ENCODE measurements at places on chromosomes 7 and 10.

DNA sequence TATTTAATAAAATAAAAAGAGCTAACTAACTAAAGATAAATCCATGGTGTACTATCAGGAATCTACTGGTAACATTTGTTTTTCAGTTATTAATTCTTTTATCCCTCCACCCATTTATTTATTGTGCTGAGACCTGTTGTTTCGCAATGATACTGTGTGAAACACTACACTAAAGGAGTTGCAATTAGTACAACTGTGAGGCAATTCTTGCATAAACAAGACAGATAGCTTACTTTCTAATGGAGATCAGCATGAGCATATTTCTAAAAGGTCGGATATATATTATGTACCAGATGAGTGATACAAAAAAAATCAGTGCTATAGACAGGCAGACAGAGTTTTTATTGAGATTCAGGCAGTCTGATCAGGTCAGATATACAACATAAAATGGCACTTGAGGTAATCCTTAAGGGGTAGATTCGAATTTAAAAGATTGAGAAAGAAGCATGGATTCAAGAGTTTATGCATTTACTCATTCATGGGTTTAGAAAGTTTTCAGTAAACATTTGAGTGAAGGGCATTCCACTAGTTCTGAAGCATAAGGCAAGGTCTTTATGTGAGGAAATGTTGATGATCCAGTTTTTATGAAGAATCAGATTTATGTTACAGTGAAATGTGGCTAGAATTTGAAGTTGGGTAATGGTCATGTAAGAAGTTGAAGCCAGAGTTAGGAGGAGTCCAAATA is 147.6 kb downstream of the POLR1F start:
- no peak for DNase-seq

GRCh38 chr7:130276796-130277762 is 10.4 kb downstream of the CPA2 start:
- no peak for DNase-seq

GRCh38 chr7:31311552-31311951 is 29.0 kb downstream of the NEUROD6 start:
- no peak for DNase-seq

GRCh38 chr7:69567800-69568199 is 30.5 kb upstream of the AUTS2 start:
- DNase-seq, result no peak

- DNase-seq, result no peak
These were observed 81.0 kb downstream of the KIAA1549 start for GRCh38 chr7:138900035-138900828.

GRCh38 chr10:30656233-30656632 is 26.7 kb upstream of the LYZL2 start:
- DNase-seq, result no peak

DNA sequence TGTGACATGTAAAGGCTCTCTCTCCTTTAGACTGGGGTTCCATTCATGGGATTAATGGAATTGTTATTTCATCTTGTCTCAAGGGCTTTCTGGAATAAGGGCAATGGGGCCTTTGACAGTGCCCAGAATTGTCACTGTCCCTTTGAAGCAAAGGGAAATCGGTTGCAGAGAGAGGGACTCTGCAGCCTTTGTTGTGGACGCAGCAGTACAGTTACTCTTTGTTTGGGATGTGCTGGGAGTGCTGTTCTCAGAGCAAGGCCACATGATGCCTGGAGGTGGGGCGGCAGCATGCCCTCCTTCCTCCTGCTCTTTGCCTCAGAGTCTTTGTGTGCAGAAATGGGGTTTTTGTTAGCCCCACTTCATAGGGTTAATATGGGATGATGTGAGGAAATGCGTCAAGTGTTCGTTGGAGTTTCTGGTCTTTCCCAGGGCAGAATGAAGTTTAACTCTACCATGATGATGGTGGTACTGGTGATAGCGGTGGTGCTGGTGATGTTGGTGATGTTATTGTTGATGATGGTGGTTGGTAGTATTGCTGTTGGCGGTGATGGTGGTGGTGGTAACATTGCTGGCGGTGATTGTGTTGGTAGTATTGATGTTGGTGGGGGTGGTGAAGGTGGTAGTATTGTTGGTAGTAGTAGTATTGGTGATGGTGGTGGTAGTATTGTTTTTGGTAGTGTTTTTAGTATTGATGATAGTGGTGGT is 45.3 kb downstream of the DOCK1 start:
- no peak for DNase-seq

DNA sequence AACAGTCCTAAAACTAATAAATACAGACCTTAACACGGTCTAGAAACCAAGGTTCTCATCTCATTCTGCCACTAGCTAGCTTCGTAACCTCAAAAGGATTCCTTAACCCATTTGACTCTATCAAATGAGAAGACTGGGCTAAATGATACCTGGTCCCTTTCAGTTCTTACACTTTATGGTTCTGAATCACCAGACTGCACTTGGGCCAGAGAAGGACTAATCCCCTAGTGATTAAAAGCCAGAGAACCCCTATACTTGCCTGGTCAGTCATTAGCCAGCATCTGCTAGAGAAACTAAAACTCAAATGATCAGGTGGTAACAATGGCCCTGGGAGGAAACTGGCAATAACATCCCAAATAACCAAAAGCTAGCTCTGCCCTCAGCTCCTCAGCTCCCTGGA is 16.8 kb downstream of the TMEM243 start:
- DNase-seq, result no peak

GRCh38 chr10:15719049-15719898 is 448 bp downstream of the ITGA8 start:
- DNase-seq, result no peak

DNA sequence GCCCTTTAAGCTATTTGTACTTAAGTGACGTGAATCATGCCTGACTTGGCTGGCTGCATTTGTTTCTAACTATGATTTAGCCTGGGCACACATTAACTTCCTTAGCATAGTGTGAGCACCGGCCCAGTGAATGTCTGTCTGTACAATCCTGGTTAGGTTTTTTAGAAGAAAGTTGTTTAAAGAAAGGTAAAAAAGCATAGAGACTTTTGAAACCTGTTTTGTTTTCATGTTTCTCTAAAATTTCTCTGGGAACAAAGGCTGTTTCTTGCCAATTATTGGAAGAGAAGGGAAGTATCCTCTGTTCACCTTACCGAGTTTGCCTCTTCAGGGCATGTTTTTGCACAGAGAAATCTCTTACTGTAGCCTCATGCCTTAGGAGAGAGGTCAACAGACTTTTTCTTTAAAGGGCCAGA is 42.9 kb upstream of the MET start:
- DNase-seq, result no peak

DNA sequence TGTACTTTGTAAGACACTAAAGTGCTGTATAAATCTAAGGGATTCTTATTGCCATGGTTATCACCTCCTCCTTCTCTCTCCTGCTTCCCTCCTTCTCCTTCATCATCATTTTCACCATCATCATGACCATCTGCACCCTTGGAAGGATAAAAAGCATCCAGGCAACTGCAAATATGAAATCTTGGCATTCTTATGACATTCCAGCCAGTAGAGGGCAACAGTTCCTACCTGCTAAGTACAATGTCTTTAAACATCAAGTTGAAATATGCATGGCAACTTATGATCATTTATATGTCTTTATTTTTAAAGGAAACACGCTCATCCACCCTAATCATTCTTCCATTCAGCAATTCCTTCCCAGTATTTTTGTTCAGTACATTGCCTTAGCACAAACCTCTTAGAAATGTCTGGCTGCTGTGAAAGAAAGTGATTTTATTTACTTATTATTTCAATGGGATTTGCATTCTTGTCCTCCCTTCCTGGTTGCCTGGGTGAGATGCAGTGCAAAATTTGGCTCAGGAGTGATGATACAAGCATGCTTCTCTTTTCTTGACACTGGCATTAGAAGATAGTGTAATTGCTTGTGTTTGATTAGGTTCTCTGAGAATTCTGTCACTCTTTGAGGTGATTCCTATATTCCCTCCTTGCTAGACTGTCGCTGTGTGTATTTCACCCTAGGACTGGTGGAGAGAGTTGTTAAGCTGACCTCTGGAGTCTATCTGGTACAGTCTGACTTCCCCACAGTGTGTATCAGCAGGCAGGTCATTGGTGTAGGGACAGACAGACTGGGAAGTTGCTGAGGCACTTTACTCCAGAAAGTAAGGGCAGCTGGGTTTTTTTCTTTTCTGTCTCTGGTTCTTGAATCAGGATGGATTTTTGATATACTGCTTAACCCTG is 188.5 kb upstream of the BMPER start:
- no peak for DNase-seq

DNA sequence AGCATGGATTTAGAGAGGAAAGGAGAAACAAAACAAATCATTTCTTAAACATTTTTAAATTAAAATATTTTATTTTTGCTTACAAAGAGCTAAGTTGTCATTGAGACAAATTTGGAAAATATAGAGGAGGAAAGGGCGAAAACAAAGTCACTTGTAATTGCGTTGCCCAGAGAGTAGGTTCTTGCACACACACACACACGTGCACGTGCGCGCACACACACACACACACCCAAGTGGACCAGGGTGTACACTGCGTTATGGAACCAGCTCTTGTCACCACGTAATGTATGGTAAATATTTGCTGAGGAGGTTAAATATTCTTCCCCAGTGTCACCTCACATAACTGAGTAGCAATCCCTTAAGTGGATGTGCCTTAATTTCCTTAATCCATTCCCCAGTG is 21.6 kb downstream of the SHH start:
- no peak for DNase-seq

DNA sequence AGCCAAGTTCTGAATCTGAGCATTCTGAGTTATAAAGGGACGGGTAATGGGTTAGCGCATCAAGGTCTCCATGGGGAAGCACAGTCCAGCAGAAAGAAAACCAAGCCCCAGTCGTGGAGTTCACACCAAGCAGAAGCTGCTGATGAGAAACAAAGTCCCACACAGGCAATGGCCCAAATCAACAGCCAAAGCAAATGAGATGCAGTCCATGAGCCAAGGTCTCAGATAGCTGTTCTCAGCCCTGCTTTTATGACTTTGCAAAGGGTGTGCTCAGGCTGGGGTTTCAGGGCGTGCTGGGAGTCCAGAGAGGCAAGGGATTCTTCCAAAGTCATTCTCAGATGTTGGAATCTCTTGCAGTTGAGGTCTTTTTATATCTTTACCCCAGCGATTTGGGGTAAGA is 32.0 kb downstream of the THNSL1 start:
- no peak for DNase-seq

DNA sequence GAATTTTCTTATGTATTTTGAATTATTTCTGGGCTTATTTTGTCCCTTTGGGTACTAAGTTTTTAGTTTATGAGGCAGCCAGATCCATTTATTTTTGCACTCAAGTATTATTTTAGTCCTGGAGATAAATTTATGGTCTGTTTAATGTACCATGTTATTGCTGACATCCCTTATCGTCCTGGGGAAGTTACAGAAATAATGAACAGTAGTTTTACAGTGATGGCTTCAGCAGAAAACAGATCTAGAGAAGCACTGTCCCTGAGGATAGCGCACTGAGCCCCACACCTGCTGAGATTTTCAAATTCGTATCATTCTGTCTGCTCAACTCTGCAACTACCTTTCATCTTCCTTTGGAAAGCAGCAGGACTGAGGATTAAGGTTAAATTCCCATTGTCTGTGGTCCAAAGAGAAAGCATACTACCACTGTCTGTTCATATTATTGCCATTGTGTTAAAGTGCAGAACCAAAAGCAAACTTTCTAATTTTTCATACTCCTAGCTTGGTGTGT is 168.3 kb downstream of the SNX13 start:
- DNase-seq, result no peak

GRCh38 chr7:76318488-76319353 is 16.2 kb downstream of the HSPB1 start:
- DNase-seq, result peak; percentile 72

GRCh38 chr7:26179422-26179821 is 21.1 kb downstream of the HNRNPA2B1 start:
- no peak for DNase-seq

GRCh38 chr10:19904202-19904661 is 88.0 kb downstream of the PLXDC2 start:
- DNase-seq, result no peak

DNA sequence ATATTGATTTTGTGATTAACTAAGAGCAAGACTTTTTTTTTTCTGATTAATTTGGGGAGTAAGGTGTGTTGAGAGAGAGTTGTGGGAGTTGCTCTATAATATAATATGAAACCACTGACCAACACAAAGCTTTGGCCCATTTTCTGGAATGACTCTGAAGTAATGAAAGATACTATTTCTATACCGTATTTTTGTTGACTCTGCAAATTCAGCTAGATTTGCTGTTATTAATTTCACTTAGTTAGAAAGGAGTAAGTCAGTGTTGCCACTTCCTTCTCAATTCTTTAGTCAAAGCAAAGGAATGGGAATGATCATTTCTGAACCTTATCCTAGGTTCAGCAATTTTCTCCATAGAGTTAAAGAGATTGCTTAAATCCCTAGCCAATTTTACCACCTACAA is 313.0 kb upstream of the FZD1 start:
- no peak for DNase-seq

GRCh38 chr10:1685699-1686490 is 51.4 kb downstream of the ADARB2 start:
- no peak for DNase-seq

- no peak for DNase-seq
These were observed 47.3 kb downstream of the PROSER2 start for GRCh38 chr10:11870461-11870780.

DNA sequence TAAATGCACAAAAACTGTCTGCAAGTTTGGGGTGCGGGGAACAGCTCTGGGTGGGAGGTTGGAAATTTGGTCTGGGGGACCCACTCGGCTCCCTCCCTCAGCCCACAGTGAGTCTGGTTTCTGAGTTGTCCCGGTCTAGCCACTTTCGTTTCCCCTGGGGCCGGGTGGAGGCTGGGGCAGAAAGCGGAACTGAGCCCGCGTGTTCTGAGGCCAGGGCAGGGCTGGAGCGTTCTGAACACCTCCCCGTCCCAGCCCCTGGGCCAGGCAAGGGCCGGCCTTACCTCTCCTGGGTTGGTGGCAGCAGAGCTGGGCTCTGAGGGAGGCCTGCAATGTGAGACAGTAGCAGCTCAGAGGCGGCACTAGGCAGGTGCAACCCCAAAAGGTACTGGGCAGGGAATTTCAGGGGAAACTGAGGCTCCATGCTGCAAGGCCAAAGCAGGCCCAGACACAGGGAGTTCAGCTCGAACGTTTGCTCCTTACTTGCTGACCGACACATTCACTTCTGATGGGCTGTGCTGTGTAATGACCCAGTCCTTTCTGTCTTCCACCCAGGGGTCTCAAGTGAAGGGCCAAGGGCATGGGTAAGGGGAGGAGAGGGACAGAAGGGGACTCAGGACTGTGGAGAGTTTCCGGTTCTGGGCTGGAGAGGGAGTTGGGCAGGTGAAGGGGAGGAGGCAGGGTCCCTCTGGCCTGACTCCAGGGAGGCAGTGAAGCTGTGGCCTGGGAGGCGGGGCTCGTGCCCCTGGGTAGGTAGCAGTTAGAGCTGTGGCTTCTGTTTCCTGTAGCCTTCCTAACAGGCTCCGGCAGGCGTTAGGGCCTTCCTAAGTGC is 3.0 kb downstream of the IRF5 start:
- DNase-seq, result no peak

GRCh38 chr7:142153400-142153799 is 41.9 kb downstream of the MGAM2 start:
- DNase-seq, result peak; percentile 46

DNA sequence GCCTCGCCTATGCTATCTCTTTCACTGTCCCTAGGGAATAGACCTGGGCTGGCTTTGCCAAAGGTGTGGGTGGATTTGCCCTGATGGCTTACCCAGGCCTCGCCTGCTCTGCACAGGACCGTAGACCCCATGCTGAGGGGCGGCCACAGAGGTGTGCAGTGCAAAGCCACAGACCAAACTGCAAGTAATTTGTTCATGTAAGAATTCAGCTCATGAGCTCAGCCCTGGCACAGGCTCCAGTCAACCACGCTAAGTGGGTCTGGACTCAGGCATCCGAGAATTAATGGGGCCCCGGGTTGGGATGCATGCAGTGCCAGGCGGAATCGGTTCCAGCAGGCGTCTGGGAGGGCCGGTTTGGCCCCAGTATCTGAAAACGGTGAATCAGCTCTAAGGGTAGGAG is 445.2 kb downstream of the DNAJB6 start:
- DNase-seq, result no peak
